ENCODE measurements at places on chromosomes 16 and 17. TPM values are rescaled to one million over a fixed set of nuclear protein-coding genes. Genes with fewer than 3 reads are reported as not detected.

GRCh38 chr17:41544935-41545334 is 16.8 kb upstream of the KRT19 start:
- no peak overlapping the region for H3K27ac ChIP-seq
- H3K4me3 ChIP-seq = no peak overlapping the region
- H3K4me1 ChIP-seq = peaks cover 14% of the 10 kb centered on the region
- no peaks in the 10 kb centered on the region for H3K27me3 ChIP-seq
- DNase-seq = no peak

The ITGAL gene
- total RNA-seq = 235 TPM

GRCh38 chr17:65060631-65061254 is 4.2 kb upstream of the GNA13 start:
- H3K36me3 ChIP-seq = peaks cover 2% of the 10 kb centered on the region
- no peak overlapping the region for H3K4me3 ChIP-seq
- H3K27ac ChIP-seq = no peak overlapping the region

DNA sequence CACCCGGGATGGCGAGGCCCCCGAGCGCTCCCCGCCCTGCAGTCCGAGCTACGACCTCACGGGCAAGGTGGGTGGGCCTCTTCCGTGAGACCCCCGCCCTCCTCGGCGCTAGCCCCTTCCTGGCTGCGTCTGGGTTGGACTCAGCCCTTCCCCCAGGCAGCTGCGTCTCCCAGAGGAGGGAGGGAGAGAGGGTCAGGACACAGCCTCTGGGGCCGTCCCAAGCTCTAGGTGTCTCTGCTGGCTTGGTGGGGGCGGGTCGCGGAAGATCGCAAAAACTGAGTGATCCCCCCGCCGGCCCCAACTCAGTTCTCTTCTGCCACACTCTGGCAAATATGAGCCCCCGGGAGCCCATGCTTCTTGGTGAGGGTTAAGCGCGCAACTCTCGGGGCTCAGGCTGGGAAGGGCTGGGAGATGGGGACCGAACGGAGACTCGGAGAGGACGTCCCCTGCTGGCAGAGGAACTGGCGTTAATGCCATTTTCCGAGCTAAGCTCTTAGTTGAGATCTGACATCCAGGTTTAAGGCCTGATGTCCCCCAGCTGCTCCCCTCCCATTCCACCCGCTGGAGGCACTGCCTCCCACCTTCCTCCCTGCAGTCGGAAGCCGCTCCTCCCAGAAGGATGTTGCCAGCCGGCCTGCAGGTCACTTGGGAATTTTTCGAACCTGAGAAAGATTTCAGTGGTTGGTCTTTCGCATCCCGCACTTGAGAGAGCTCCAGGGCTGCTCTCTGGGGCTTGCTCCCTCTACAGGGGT is 419 bp downstream of the RAB37 start:
- peak overlapping the region; percentile 16 for H3K27ac ChIP-seq
- H3K4me1 ChIP-seq = peaks cover 46% of the 10 kb centered on the region
- H3K4me3 ChIP-seq = peak overlapping the region; percentile 75
- no peak for DNase-seq
- H3K27me3 ChIP-seq = no peaks in the 10 kb centered on the region

DNA sequence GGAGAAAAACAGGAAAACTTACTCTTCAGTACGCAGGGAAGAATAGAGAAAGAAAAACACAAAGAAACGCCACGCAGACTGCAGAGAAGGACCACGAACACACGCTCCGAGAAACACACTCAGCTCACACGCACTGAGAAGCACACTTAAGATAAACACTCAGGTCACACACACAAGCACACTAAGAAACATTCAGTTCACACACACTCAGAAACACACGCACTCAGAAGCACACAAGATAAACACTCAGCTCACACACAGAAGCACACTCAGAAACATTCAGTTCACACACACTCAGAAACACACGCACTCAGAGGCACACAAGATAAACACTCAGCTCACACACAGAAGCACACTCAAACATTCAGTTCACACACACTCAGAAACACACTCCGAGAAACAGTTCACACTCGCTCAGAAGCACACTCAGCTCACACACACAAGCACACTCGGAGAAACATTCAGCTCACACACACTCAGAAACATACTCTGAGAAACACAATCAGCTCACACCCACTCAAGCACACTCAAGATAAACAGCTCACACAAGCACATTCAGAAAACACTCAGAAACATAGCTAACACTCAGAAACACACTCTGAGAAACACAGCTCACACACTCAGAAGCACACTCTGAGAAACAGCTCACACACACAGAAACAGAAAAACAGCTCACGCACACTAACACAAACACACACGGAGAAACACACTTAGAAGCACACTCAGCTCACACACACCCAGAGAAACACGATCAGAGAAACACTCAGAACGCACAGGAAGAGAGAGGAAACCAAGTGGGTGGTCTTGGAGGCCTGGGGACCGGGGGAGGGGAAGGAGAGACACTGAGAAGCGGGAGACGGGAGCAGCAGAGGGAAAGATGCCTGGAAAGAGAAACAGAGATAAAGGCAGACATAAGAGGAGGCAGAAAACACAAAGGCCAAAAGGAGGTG is 908 bp downstream of the TMEM98 start:
- no peak overlapping the region for H3K27ac ChIP-seq
- H3K27me3 ChIP-seq = peaks cover 35% of the 10 kb centered on the region
- DNase-seq = no peak
- H3K4me1 ChIP-seq = no peaks in the 10 kb centered on the region

The ORMDL3 gene
- total RNA-seq = 59.1 TPM

GRCh38 chr17:65191811-65192740 is 54.9 kb downstream of the RGS9 start:
- H3K36me3 ChIP-seq = no peaks in the 10 kb centered on the region
- no peak overlapping the region for H3K4me3 ChIP-seq
- peak overlapping the region; percentile 2 for H3K27ac ChIP-seq
- no peak for DNase-seq
- peaks cover 12% of the 10 kb centered on the region for H3K4me1 ChIP-seq
- no peaks in the 10 kb centered on the region for H3K27me3 ChIP-seq

GRCh38 chr17:77675816-77676215 is 282.7 kb upstream of the TNRC6C start:
- peaks cover 26% of the 10 kb centered on the region for H3K36me3 ChIP-seq
- no peaks in the 10 kb centered on the region for H3K27me3 ChIP-seq
- peak overlapping the region; percentile 13 for H3K27ac ChIP-seq
- no peak overlapping the region for H3K4me3 ChIP-seq
- H3K4me1 ChIP-seq = peaks cover 10% of the 10 kb centered on the region

DNA sequence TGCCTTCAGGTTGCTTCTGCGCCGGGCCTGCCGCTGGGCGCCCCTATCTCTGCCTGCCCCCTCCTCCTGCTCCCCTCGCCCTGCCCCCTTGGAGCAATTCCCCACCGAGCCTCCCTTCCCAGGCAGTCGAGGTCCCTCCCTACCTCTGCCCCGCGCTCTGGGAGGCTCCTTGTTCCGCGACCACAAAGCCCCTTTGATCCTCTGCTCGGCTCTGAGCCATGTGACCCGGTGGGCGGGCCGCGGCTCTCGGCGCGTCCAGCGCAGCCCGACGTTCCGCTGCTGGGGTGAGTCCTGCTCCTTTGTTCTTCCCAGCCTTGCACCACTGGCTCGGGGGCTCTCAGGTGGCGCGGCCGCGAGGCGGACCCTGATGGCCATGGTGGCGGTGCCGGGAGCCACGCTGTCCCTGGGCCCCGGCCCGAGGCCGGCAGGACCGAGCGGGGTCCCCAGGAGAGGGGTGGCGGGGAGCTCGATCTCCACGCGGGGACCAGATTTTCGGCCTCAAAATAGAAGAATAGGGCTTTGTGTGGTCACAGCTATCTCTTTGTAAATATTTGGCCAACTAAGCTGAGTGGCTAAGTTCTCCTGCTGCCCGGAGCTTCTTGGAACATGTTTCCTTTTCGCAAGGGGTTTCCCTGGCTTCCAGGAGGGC is 310.6 kb downstream of the SEC14L1 start:
- peak; percentile 86 for DNase-seq
- peak overlapping the region; percentile 94 for H3K4me3 ChIP-seq
- no peaks in the 10 kb centered on the region for H3K27me3 ChIP-seq

GRCh38 chr16:65933703-65934102 is 432.8 kb upstream of the CDH5 start:
- no peak overlapping the region for H3K4me3 ChIP-seq
- H3K27ac ChIP-seq = no peak overlapping the region
- no peaks in the 10 kb centered on the region for H3K27me3 ChIP-seq
- H3K4me1 ChIP-seq = no peaks in the 10 kb centered on the region
- H3K36me3 ChIP-seq = no peaks in the 10 kb centered on the region

The HAS3 gene
- 0.33 TPM for total RNA-seq

DNA sequence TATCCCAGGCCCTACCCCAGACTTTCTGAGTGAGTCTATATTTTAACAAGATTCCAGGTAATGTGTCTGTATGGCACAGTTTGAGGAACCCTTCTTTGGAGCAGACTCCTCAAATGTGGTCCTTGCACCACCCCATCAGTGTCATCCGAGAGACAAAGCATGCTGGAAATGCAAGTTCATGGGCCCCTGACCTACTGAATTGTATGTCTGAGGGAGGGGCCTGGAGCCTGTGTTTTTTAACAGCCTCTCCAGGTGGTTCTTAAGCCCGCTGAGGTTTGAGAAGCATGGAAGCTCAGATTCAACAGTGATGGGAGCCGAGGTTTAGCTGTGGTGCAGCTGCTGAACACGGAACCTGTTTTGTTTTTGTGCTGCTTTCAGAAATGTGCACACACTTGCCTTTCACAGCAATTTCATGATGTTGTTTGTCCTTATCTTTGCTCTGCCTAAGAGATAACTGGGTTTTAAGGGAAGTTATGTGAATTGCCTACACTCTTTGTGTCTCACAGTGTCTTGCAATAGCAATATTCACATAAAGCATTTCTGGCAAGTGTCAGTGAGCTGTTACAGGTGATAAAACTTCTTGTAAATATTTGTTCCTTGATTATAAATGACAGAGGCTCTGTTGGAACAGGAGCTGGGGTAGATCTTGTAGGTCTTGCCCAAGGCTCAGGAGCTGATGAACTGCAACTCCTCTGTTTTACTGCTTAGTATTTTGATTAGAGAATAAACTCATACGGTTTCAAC is 32.0 kb upstream of the IL34 start:
- H3K27ac ChIP-seq = no peak overlapping the region
- no peaks in the 10 kb centered on the region for H3K4me1 ChIP-seq
- no peak overlapping the region for H3K4me3 ChIP-seq

DNA sequence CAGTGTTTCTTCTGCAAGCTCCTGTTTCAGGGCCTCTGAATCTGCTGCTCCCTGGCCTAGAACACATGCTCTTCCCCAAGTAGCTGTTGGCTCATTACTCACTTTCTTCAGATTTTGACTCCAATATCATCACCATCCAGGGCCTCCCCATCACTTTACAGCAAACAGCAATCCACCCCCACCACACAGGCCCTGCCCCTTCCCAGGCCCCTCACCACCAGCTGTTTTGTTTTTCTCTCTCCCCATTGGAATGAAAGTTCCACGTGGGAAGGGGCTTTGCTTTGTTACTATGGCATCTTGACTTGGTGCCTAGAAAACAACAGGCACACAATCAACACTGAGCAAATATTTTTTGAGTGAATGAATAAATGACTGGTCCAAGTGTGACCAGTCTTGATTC is 4.0 kb downstream of the TMEM170A start:
- no peak overlapping the region for H3K27ac ChIP-seq
- peaks cover 9% of the 10 kb centered on the region for H3K36me3 ChIP-seq
- H3K27me3 ChIP-seq = no peaks in the 10 kb centered on the region
- DNase-seq = no peak

- H3K4me3 ChIP-seq = no peak overlapping the region
- H3K4me1 ChIP-seq = no peaks in the 10 kb centered on the region
- H3K27ac ChIP-seq = no peak overlapping the region
- H3K27me3 ChIP-seq = no peaks in the 10 kb centered on the region
Observed at GRCh38 chr16:4358831-4359561, 7.9 kb upstream of the PAM16 start.

Measured in activated naive CD8-positive, alpha-beta T cell treated with anti-CD3 and anti-CD28 coated beads for 36 hours (primary cell).